Right cardiac atrium (tissue), 5 donors: ENCODE measurements at places on chromosomes 2 and 18. TPM values are rescaled to one million over a fixed set of nuclear protein-coding genes. Genes with fewer than 3 reads are reported as not detected.

GRCh38 chr2:101249826-101250225 lies 2.9 kb upstream of the CNOT11 start:
- DNase-seq, result no peak

- no peak for DNase-seq
Observed at GRCh38 chr2:230614913-230615332, 97.7 kb upstream of the CAB39 start.

- DNase-seq, result no peak
Observed at GRCh38 chr2:60840880-60841279, 40.5 kb upstream of the REL start.

The TEKT4 gene
- 0.37 TPM for total RNA-seq

The PID1 gene
- 17.2 TPM for total RNA-seq

The DSG2 gene
- 74.4 TPM for total RNA-seq
